ENCODE measurements at places on chromosomes 3 and 15.

GRCh38 chr3:172461530-172462138, 13.4 kb upstream of the GHSR start:
- no peak for DNase-seq

DNA sequence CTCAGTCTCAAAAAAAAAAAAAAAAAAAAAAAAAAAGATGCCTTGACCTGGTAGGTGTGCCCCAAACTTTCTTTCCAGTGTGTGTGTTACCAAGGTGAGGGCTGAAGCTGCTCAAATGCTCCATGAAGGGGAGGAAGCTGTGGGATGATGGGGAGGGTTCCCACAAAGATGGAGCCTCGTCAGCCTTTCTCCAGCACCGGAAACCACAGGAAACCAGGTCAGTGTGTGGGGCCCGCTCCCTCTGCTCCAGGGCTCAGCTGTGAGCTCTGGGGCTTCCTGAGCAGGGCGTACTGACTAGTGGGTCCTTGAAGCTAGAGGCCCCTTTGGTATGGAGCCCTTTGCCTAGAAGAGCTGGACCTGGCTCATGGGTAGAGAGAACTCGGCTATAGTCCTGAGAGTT, 681 bp upstream of the IL17RE start:
- DNase-seq = no peak

DNA sequence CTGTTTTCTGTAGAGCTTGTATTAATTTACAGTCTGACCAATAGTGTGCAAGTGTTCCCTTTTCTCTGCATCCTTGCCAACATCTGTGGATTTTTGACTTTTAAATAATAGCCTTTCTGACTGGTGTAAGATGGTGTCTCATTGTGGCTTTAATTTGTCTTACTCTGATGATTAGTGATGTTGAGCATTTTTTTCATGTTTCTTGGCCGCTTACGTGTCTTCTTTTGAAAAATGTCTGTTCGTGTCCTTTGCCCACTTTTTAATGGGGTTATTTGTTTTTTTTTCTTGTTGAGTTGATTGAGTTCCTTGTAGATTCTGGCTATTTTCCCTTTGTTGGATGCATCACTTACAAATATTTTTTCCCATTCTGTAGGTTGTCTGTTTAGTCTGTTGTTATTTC, 7.6 kb upstream of the ACOX2 start:
- DNase-seq = no peak

DNA sequence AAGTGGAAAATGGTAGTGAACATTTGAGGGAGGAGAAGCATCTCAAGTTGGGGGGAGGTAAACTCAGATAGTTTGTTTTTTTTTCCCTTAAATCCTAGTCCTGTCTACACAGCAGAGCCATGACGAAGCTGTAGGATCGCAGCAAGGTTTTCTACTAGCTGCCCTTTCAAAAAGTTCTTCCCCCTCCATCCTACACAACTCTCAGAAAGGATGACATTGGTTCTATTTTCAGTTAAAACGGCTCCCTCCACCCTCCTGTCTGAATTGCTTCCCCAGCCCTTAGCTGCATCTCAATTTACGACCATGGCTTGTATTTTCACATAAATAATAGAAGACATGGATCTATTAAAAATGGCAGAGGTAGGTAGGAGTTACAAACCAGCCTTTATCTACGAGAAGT, 2.2 kb downstream of the HOMER2 start:
- DNase-seq = no peak

DNA sequence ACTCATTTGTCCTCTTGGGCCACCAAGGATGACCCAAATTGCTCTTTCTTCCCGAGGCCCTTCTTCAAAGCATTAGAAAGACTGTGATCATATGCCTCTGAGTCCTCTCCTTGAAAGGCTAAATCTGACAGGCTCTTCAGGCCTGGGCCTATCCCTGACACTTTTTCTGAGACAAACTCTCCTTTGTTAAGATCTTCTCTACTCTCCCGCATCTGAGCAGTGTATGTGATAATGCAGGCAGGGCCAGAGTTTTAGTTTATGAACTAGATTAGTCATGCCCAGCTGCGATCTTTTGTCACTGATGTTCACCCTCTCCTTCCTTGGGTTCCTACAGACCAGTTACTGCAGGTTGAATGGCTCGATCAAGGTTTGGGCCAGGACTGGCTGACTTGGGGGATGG, 39.2 kb downstream of the MASP1 start:
- no peak for DNase-seq

DNA sequence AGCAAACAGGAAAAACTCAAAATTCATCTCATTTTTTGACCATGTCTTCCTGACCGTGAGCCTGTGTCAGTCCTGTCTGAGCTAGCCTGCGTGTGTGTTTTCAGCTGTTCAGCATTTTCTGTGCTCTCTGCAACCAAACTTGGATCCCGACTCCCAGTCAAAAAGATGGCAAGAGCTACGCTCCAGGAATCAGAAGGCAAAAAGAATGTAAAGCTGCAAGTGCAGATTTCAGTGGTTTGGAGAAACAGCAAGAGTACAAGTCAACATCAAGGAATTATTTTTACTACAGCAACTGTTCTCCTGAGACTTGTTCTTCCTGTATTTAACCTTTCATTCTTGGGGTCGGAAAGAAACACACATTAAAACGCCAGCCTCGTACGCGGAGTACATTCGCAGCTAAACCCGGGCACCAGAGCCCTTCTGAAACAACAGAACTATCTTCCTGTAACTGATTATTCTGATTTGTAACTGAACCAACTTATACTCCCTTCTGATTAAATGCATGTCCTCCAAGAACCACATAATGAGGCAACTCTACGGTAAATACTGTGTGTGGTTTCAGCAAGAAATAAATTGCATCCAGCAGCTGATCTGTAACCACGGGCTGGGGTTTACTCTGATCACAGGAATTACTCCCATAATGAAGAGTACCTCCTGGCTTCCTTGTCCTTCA, 107.4 kb downstream of the LRIG1 start:
- DNase-seq = no peak

DNA sequence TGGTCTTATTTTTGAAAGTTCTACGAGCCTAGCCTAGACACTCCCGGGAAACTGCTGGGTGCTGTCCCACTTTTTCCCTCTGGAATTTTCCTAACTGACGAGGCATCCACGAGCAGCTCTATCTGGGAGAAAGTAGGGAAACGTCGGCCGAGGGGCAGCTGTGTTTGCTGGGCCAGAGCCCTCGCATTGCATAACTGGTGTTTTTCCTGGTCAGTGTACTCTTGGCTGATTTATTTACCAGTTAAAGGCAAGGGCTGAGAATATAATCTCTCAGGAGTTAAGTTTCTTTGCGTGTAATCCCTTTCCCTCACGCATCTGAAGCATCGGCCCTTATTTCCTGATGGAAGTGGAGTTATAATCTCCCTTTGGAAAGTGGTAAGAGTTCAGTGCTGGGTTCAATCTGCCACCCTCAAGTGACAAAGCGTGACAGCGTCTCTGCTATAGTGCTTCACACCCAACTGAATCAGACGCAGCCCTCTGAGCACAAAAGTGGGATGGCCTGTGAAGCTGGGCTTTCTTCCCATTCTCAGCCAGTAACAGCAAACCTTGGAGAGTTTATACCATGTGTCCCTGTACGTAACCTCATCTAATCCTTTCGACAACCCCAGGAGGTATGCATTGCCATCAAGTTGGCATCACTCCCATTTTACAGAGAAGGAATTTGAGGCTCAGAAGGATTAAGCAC, 311.5 kb downstream of the RORA start:
- no peak for DNase-seq

GRCh38 chr3:185582871-185583270, 3.2 kb upstream of the SENP2 start:
- DNase-seq = no peak

- no peak for DNase-seq
These were observed 87.5 kb downstream of the RPL39L start for GRCh38 chr3:187051724-187052366.

DNA sequence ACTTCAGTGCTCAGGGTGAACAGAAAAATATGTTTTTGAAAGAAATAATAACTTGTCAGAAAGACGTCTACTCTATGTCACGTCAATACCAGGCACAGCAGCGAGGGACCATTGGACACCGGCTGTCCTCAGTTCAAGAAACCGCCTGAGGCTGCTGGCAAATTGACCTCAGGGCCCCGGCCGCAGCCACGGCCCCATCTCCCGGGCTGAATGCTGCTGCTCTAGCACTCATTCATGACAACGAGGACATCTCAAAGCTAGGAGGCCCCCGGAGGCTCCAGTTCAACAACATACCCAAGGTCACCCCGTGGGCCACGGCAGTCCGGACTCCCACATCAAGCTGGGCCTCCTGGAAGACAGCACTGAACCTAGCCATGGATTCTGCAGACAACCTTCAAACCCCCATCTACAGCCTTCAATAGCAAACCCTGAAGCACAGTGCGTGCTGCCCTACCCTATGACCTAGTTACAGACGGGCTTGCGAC, 204.0 kb upstream of the NSMCE3 start:
- no peak for DNase-seq

GRCh38 chr3:41569632-41570305, 370.5 kb downstream of the CTNNB1 start:
- no peak for DNase-seq

DNA sequence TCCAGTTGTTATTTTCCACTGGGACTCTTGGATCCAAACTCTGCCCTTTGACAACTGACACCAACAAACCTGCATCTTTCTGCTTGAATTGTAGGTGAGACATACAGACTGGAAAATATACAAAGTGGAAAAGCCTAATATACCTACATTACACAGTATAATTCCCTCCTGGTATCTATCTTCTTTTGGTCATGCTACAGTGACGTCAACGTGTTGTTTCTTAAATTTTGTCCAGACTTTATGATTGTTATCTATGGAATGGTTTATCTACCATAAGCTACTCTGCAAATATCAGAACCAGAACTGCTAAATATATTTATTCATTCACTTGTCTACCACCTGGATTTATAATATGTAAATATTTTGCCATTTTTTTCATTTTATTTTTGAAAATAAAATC, 264.3 kb upstream of the ZPLD1 start:
- DNase-seq = no peak

DNA sequence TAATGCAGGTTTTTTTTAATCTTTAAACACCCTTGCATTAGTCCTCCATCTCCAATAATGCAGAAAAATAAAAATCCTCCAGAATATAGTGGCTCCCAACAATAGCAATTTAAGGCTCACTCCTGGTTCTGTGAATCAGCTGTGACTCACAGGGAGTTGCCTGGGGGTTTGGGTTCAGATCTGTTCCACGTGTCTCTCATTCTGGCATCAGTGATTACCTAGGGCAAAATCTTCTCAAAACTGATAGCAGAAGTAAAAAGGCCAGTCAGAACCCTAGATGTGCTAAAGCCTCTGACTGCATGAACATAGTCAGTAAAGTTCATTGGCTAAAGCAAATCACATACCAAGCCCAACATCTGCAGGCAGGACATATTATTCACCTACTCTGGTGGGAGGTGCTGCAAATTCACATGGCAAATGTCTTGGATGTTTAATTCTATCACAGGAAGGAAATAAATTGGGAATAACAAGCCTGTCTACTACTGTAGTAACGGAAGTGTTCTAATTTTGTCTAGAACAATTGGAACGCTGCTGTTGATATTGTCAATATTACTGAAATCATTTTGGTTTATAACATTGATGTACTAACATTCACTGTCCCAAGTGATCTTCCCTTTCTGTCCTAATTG, 364.1 kb upstream of the CNTN4 start:
- no peak for DNase-seq

GRCh38 chr15:39247574-39247973, 333.3 kb upstream of the THBS1 start:
- DNase-seq = no peak

GRCh38 chr15:51904931-51905330, 66.6 kb downstream of the LEO1 start:
- DNase-seq = no peak

GRCh38 chr15:69666921-69667811, 214.5 kb downstream of the RPLP1 start:
- DNase-seq = no peak

GRCh38 chr15:97234851-97235610, 725.5 kb upstream of the ARRDC4 start:
- DNase-seq = no peak

- DNase-seq = no peak
These were observed 41.8 kb upstream of the SETMAR start for GRCh38 chr3:4261406-4261805.

GRCh38 chr3:164194842-164195241, 883.5 kb downstream of the SI start:
- no peak for DNase-seq

GRCh38 chr15:60766391-60767128, 287.6 kb upstream of the ICE2 start:
- no peak for DNase-seq

DNA sequence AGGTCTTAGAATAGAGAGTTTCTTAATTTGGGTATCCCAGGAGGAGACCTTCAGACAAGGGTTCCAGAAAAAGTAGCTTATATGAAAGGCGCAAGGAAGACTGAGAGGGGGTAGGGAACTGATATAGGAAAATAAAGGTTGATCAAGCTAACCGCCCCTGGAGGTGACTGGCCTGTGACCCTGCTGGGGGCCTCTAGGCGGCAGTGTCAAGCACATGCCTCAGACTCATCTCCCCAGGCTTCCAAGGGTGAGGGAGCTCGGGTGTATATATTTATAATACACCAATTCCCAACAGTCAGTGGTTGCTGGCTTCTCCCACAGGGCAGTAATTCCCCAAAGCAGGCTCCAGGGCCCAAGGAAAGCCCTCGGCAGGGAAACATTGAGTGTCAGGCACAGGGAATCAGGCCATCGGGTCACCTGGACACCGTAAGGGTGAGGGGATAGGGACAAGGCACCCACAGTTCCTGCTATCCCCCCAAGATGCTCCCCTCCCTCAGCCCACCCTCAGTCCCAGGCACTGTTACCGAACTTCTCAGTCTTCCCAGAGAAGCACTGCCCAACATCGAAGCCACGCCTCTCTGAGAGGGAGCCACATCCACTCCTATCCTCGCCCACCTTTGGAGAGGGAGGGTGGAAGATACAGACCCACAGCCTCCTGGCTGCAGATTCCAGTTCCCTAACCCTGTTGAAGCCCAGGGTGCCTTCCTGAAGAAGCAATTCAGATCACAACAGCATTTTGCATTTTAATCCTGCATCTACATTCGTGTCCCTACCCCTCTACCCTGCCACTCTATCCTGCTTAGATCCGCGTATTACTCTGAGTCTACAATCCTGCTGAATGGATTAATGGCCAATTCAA, 19.5 kb upstream of the CAV3 start:
- no peak for DNase-seq

GRCh38 chr3:127734754-127735473, 62.2 kb downstream of the ABTB1 start:
- DNase-seq = no peak

- no peak for DNase-seq
These were observed 919.9 kb downstream of the TUSC7 start for GRCh38 chr3:117629505-117629904.

DNA sequence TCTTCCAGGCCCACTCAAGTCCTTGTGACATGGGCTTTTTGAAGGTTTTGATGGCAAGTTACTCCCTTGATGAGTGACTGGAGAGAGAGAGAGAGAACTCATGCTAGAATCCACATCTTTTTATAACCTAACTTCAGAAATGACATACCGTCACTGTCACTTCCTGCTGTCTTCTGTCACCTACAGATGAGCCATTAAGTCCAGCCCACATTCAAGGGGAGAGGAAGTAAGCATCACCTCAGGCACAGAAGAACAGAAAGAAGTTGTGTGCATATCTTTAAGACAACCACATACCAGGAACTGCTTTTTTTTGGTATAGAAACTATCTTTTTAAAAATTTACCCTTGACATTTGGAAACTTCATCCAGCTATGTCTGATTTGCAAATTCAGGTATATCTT, 16.6 kb upstream of the TXNRD3 start:
- DNase-seq = no peak
